NCI-H1417 treated with DMSO at 0.1 percent for 48 hours (cell line): ENCODE measurements at places on chromosomes 12 and 14.

DNA sequence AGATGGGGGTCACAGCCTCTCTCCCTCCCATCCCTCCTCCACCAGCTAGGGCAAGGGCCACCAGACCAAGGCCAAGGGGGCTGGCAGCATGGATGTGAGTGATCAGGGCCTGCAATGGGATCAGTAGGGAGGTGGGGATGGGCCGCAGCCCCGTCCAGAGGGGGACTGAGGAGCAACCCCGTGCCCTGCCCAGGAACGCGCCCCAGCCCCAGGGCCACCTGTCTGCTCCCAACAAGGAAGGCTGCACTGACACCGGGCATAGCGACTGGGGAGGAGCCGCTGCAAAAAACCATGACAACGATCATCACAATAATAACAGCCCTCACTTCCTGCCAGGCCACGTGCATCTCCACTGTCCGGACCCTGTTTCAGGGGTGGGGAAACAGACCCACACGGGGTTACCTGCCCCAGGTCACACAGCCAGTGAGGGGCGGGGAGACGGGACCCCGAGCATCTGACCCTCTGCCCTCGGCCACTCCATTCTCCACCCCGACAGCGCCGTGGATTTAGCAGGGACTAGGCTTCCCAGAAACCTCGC lies 24.3 kb downstream of the NCOR2 start:
- peak; percentile 36 for DNase-seq

DNA sequence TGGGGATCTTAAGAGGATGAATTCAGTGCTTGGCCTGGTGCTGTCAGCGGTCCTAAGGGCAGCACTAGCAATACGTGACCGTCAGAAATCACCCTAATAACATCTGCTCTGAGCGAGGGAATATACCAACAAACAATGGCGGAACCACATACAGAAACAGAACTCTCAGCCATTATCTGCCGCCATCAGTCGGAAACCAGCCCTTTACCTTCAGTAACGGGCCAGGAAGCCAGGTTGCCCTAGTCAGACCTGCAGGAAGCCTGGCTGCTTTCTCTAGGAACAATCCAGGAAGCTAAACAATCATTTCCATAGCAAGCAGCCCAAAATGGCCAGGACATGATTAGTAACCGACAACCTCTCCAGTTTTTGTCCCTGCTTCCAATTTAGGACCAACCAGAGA lies 5.6 kb downstream of the CDCA4 start:
- no peak for DNase-seq

DNA sequence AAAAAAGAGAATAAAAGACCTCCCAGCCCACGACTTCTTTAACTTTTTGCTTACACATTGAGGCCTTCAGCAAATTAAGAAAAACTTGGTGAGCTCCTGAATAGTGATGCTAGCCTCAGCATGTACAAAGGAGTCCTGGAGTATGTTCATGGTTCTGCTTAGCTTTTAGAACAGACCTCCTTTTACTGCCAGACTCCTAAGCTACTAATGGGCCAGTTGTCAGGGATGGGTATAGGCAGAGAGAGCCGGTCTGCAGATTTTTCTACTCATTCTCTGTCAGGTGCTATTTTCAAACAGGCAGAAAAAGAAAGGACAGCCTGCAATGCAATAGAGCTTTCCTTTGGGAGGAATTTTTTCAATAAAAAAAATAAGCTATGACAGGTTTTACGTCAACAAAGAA lies 81.9 kb upstream of the REP15 start:
- no peak for DNase-seq

GRCh38 chr12:54159589-54159988 lies 29.2 kb downstream of the SMUG1 start:
- no peak for DNase-seq

DNA sequence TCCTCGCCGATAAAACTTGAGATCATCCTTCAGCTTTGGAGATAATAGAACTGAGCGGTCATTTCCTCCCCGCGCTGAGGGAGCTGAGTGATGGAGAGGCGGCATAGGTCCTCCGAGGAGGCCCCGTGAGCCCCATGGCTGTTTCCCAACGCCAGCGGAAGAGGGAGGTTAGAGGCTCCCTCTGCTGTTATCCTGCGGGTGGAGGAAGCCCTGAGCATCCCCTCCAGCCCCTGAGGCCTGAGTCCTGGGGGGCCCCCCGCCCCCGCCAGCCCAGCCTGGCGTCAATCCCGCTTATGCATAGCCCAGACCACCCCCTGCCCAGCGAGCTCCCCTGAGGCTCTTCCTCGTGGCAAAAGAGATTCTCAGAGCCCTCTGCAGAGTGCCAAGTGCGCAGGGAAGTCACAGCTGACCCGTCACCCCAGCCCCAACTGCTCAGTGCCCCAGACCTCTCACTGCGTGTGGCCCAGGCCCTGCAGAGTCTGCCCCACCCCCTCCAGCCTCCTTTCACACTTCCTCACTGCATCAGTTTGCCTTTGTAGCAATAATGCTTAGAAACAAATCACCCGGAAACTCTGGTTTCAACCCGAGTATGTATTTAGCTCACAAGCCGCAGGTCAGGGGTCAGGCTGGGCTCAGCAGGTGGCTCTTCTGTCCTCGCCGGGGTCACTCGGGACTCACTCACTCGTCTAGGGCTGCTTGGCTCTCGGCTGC lies 44.7 kb upstream of the GALNT9 start:
- DNase-seq: no peak

DNA sequence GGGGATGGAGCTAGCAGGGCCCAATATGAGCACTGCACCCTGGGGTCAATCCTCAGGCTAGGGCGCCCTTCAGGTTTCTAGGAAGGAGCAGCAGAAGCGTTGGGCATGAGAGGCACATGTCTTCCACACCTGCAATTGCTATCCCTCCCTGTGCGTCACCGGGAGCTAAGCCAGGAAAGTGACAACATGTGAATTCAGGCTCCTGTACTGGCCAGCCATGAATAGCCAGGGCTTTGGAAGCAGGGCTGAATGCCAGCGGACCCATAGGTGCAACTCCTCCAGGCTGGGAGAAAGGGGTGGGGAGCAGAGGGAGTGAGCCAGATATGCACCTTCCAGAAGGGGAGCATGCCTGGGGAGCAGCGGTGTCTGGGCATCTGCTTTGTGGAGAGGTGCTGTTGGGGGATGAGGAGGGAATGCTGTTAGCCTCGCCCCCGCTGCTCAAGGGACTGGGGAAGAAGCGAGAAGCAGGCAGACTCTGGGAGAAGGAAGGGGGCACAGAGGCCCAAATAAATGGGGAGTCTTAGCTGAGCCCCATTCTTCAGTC lies 6.1 kb downstream of the HOXC5 start:
- no peak for DNase-seq

DNA sequence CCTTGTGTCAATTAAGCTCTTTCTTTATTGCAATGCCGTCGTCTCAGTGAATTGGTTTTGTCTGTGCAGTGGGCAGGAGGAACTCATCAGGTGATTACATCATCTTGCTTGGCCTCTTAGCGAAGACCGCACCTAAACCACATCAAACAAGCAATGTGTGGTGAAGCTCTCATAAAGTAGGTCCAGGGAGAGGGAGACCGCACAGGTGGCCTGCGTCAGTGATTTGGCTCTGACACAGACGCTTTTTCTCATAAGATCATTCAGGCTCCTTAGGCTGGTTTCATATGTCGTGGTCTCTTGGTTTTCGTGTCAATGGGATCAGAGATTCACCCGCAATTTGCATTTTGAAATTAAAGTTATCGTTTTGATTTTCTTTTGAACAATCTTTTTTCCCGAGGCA lies 6.7 kb upstream of the TESC start:
- DNase-seq: no peak

GRCh38 chr12:3043406-3043805 lies 33.8 kb upstream of the TSPAN9 start:
- no peak for DNase-seq

GRCh38 chr14:100803676-100804075 lies 22.2 kb upstream of the MEG3 start:
- DNase-seq: no peak

DNA sequence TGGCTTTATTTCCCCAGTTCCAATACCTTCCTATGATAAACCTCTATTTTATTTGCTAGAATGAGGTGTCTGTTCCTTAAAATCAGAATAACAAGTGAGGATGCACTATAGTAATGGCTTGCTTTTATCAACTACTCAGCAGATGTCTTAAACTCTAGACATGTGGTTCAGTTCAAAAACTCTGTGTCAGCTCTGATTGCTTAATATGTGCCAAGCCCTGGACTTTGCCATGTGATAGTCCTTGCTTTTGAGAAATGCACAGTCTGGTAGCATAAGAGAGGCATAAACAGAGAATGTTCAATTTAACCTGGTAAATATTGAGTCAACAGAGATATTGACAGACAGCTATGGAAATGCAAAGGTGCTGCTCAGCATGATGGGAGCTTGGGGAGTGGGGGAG lies 254.8 kb downstream of the PDZRN4 start:
- DNase-seq: no peak

DNA sequence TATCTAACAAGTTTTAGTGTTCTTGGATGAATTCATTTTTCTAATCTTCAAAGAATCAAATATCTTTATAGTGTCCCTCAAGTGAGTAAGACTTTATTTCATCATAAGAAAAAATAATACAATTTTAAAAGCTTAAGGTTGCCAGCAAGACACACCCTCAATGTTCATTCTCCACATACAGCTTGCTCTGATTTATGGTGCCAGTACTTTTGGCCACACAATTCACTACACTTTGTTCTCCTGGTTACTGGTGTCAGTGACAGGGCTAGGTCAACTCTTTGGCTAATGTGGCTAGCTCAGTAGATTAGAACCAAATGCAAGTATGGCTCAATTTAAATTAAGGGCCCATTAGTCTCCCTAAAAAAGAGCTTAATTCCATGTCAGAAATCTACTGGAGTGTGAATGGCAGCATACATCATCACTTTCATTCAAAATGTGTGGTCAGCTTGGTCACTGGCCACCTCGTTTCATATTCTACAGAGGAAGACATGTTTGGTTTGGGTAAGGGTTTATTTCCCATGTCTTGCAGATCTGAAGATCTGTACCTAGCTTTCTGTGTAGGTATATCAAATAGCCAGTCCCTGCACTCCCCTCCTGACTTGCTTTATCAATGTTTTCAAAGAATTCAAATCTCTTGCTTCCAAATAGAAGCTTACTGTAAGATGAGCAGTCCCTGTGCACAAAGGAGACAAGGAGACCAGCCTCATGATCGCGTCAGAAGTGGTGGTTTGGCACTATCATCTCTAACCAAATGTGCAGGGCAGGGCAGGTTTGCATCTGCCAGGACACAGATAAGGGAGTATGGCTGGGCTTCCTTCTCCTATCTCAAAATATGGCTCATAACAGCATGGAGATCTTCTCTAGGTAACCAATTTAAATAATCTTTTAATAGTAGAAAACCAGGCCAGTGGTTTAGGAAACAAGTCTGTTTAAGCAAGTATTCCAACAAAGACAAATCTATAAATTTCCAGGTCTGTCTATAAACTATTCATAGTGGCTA lies 31.3 kb downstream of the HECTD4 start:
- DNase-seq: no peak

- no peak for DNase-seq
Measured at GRCh38 chr14:66380143-66380542, 106.0 kb upstream of the CCDC196 start.

GRCh38 chr12:123928274-123928865 lies 44.3 kb downstream of the CCDC92 start:
- DNase-seq: no peak

GRCh38 chr14:67413806-67414769 lies 2.1 kb upstream of the PLEK2 start:
- no peak for DNase-seq

DNA sequence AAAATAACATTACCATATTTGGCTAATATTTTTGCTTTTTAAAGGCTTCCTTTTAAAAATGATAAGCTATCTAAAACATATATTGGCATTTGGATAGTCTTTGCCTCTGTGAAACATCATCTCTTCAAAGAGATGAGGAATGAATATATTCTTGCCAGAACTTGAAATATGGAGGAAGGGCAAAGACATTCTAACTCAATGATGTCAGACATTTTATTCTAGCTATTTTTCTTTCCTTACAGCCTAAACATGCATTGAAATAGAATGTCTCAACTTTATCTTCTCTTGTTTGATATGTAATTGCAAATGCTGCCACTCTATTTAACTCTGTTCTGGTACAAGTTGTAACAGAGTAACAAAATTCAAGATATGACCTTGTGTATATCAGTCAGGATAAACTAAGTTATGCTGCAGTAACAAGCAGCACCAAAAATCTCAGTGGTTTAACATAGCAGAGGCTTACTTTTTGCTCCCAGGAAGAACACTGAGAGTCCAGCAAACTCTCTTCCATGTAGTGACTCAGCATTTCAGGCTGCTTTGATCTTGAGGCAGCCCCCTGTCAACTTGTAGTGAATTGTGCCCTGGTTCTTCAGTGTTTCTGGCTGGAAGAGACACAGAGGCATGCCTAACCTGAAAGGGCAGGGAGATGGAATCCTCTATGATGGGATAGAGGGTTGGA lies 11.0 kb downstream of the IRAK3 start:
- no peak for DNase-seq

DNA sequence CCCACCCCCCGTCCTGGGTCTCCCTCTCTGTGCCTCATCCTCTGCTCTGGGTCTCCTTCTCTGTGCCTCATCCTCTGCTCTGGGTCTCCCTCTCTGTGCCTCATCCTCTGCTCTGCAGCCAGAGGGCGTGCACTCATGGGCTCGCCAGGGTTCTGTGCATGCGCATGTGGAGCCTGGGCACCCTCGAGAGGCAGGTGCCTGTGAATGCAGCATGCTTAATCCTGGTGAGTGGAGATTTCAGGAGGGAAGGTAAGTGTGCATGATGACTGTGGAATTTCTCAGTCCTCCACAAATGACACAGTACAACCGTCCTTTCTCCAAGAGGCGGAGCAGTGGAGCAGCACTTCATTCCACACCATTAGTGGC lies 65.2 kb downstream of the EP400 start:
- no peak for DNase-seq

DNA sequence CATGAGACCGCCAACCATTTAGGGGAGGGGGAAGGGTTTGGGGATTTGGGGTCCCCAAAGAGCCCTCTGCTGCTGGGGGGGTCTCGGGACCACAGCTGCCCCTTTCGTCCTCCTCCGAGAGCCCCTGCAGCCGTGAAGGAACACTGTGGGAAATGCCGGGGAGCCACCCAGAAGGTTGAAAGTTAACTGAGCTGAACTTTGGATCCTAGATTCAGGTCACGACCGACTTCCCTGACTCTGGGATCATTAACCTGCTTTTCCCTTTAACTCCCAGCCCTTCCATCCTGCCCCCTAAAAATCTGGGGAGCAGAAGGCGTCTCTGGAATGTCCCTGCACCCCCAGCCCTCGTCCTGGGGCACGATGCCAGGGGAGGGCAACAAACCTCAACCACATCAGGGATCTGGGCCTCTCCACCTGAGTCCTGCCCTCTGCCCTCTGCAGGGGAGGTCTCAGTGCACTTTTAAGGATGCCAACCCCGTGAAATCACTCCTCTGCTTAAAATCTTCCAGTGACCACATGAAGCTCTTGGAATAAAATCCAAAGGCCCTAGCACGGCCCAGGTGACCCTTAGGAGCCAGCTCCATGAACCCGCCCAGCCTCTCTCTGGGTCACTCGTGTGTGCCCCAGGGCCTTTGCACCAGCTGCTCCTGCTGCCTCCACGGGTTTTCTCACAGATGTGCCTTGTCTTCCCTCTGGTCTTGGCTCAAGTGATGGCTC lies 95.0 kb downstream of the RFLNA start:
- no peak for DNase-seq
